ENCODE measurements at places on chromosomes 1 and 21.

DNA sequence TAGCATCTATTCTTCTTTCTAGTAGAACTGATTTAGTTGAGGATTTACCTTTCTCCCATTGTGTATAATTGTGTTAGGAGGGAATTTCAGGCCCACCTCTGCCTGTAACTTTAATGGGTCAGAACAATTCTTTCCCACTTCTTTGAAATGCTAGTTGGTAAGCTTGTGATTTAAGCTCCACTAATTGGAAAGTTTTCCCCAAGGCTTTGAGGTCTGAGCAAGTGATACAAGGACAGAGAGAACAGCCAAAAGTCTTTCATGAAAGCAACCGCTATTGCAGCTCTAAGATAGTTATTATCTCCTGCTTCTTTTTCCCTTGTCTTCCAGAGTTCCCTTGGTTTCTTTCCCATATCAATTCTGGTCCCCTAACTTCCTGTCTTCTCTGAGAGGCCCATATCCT, 38.7 kb upstream of the PDC start:
- peak; percentile 8 for DNase-seq
- H3K36me3 ChIP-seq: no peaks in the 10 kb centered on the region
- no peaks in the 10 kb centered on the region for H3K4me1 ChIP-seq
- peak overlapping the region; percentile 35 for H3K4me3 ChIP-seq

GRCh38 chr1:199046618-199047017, 407.8 kb downstream of the PTPRC start:
- no peaks in the 10 kb centered on the region for H3K27me3 ChIP-seq
- DNase-seq: no peak
- no peak overlapping the region for H3K4me3 ChIP-seq
- no peak overlapping the region for H3K27ac ChIP-seq
- no peaks in the 10 kb centered on the region for H3K36me3 ChIP-seq

- no peak overlapping the region for H3K4me3 ChIP-seq
- H3K27me3 ChIP-seq: peaks cover 44% of the 10 kb centered on the region
- no peaks in the 10 kb centered on the region for H3K4me1 ChIP-seq
These were observed 24.9 kb downstream of the PCAT6 start for GRCh38 chr1:202835548-202836072.

GRCh38 chr1:225651872-225652728, 823 bp downstream of the ENAH start:
- H3K4me3 ChIP-seq: peak overlapping the region; percentile 89
- H3K27ac ChIP-seq: peak overlapping the region; percentile 80
- H3K27me3 ChIP-seq: no peaks in the 10 kb centered on the region
- H3K4me1 ChIP-seq: peaks cover 5% of the 10 kb centered on the region

- H3K4me3 ChIP-seq: no peak overlapping the region
- DNase-seq: no peak
- H3K27ac ChIP-seq: no peak overlapping the region
These were observed 49.4 kb downstream of the ERG start for GRCh38 chr21:38448671-38449385.

GRCh38 chr1:63828322-63829044, 54.7 kb downstream of the ROR1 start:
- no peaks in the 10 kb centered on the region for H3K27me3 ChIP-seq
- H3K36me3 ChIP-seq: no peaks in the 10 kb centered on the region
- H3K27ac ChIP-seq: no peak overlapping the region
- peaks cover 7% of the 10 kb centered on the region for H3K4me1 ChIP-seq

DNA sequence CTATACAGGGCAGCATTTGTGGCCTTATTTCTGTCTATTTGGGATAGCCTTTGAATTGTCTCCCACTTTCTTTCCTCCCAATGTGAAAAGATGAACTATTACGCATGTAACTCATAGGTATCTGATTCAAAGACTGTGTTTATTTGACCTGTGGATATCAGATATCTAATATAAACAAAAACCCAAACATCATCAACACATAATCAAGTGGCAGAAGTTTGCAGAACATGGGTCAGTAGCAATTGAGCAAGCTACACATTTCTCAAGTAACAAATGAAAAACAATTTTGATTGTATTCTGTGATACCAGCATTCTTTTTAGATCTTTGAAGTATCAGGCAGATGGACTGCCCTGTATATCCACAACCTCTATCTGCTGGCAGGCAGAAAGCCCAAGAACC, 490.5 kb upstream of the ADGRL2 start:
- H3K27me3 ChIP-seq: no peaks in the 10 kb centered on the region
- H3K36me3 ChIP-seq: no peaks in the 10 kb centered on the region
- no peaks in the 10 kb centered on the region for H3K4me1 ChIP-seq
- DNase-seq: no peak
- no peak overlapping the region for H3K4me3 ChIP-seq
- no peak overlapping the region for H3K27ac ChIP-seq

GRCh38 chr1:89865498-89866382, 44.9 kb downstream of the LRRC8D start:
- no peaks in the 10 kb centered on the region for H3K4me1 ChIP-seq
- H3K36me3 ChIP-seq: peaks cover 8% of the 10 kb centered on the region
- peak overlapping the region; percentile 34 for H3K27ac ChIP-seq
- H3K4me3 ChIP-seq: no peak overlapping the region
- peak; percentile 77 for DNase-seq

- no peaks in the 10 kb centered on the region for H3K36me3 ChIP-seq
- H3K4me1 ChIP-seq: no peaks in the 10 kb centered on the region
- no peak for DNase-seq
- no peaks in the 10 kb centered on the region for H3K27me3 ChIP-seq
- H3K27ac ChIP-seq: no peak overlapping the region
- H3K4me3 ChIP-seq: peak overlapping the region; percentile 7
These were observed 339.9 kb downstream of the NTNG1 start for GRCh38 chr1:107480548-107481415.

DNA sequence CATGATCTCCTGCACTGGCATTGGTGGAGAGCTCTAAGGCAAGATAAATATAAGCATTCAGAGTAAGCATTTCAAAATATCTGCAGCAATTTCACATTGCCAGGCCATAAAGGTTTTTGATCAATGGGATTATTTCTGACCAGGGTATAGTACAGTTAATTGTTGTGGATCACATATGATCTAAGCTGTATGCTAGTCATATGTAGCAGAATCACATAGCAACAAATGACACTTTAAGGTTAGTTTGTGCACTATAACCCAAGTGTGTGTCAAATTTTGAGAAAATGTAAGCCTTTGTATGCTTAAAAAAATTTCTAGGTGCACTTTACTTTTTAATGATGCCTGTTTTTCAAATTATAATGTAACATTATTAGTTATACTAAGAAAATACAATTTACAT, 386.0 kb upstream of the ADAMTS5 start:
- H3K4me1 ChIP-seq: no peaks in the 10 kb centered on the region
- no peak overlapping the region for H3K27ac ChIP-seq
- H3K4me3 ChIP-seq: no peak overlapping the region
- H3K27me3 ChIP-seq: no peaks in the 10 kb centered on the region
- no peak for DNase-seq

DNA sequence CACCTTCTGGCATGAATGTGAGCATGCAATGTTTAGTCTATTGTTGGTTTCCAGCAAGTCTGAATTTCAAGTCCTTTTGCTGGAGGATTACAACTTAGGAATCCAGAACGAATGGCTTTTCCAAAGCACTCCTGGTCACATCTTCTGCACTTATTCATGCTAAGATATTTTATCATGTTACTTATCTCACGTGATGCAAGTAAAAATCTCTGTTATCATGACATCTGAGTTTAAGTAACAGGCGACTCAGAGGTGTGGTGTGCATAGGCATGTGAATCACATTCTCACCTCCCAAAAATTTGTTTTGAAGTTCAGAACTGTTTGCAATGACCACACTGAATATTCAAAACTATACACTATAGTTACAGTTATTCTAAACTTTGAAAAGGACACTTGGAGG, 204.8 kb upstream of the FGGY start:
- no peak overlapping the region for H3K4me3 ChIP-seq
- no peak for DNase-seq
- no peaks in the 10 kb centered on the region for H3K36me3 ChIP-seq
- no peak overlapping the region for H3K27ac ChIP-seq
- H3K4me1 ChIP-seq: no peaks in the 10 kb centered on the region

DNA sequence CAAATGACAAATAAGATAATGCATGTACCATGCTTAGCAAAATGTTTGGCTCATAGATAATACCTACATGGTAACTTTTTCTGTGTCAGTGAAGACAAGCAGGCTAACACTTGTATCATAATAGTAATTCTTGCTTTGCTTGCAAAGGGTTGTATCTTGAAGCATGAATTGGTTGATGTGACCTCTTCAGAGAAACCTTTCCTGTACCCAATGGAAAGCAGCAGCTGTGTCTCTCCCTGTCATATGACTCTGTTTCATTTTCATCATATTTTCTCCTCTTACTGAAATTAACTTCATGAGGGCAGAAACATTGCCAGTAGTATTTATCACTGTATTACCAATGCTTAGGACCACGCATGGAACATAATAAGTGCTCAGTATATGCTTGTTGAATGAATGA, 4.4 kb downstream of the SH2D1B start:
- no peak for DNase-seq
- no peak overlapping the region for H3K4me3 ChIP-seq
- H3K27ac ChIP-seq: no peak overlapping the region

DNA sequence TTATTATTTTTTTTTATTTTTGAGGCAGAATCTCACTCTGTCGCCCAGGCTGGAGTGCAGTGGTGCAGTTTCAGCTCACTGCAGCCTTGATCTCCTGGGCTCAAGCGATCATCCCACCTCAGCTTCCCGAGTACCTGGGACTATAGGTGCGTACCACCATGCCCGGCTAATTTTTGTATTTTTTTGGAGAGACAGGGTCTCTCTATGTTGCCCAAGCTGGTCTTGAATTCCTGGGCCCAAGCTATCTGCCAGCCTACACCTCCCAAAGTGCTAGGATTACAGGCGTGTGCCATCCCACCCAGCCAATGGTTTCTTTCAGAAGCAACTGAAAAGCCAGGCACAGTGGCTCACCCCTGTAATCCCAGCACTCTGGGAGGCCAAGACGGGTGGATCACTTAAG, 2.3 kb downstream of the KRTCAP2 start:
- H3K36me3 ChIP-seq: peaks cover 24% of the 10 kb centered on the region
- no peak overlapping the region for H3K4me3 ChIP-seq
- H3K4me1 ChIP-seq: peaks cover 23% of the 10 kb centered on the region
- no peak for DNase-seq

- no peaks in the 10 kb centered on the region for H3K36me3 ChIP-seq
- H3K4me3 ChIP-seq: no peak overlapping the region
- H3K4me1 ChIP-seq: peaks cover 11% of the 10 kb centered on the region
- H3K27ac ChIP-seq: no peak overlapping the region
- DNase-seq: peak; percentile 13
- H3K27me3 ChIP-seq: peaks cover 5% of the 10 kb centered on the region
These were observed 281.4 kb downstream of the HHIPL2 start for GRCh38 chr1:222266223-222267196.

DNA sequence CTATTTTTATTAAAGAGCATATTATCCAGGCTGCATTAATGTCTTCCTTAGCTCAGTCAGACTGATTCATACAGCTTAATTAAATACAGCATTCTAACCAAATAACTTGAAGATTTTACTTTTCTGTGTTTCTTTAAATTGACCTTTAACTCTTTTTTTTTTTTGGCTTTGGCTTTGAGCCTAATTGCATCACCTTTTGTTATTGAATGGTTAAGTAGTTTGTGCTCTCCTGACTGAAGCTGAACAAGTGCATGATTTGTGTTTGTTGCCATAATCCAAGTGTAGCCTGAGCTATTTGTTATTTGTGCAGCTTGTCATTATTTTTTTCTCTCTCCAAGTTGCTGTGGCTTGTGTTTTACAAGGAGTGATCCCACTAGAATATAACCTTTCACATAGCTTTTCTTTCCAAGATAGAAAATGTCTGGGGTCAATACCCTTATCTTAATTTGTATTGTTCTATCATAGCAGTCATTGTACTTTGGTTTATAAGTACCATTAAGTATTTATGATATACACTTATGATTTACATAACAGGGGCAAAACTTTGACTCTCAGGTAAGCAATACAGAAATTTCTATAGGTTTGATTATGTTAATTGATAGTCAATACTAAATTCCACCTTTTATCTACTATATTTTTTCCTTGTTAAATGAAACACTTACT, 31.6 kb downstream of the CDC14A start:
- H3K36me3 ChIP-seq: no peaks in the 10 kb centered on the region
- H3K4me1 ChIP-seq: peaks cover under 1% of the 10 kb centered on the region
